ENCODE measurements at places on chromosomes 4 and X.
A peak's percentile ranks its signal among the peaks of the same experiment; 100 is the strongest.

DNA sequence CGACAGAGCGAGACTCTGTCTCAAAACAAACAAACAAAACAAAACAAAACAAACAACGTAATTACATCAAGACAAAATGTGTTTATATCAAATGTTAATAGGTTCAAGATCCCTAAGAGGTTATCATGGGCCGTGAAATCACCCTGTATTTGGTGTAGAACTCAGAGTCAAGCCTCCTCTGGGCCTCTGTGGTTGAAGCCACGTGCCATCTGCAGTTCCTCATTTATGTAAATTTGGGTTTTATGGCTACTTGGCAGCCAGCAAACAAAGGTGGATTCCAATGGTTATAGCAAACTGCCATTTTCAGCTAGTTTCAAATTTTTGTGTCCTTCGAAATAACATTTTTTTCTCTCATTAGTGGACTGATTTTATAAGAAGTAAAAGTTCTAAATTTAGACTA, 16.4 kb downstream of the NSDHL start:
- DNase-seq: no peak

DNA sequence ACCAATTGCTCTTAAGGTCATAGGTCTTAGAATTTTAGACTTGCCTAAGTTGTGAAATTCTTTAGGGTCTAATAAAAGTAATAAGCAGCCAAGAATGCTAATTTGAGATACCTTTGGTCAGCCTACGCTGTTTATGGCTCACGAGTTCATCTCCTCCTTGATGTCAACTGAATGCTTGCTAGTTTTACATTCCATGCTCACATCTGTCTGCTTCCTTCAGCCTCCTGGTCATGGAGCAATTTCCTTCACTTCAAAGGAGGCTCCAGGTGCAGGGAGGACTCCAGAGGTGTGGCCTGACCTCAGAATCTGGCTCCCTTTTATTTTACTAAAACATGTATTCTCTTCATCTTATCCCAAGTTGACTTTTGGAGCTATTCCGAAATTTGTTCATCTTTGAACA, 23.3 kb upstream of the LNX1 start:
- DNase-seq: no peak

- DNase-seq: peak; percentile 92
Observed at GRCh38 chrX:18674788-18675735, 3.2 kb upstream of the RS1 start.

DNA sequence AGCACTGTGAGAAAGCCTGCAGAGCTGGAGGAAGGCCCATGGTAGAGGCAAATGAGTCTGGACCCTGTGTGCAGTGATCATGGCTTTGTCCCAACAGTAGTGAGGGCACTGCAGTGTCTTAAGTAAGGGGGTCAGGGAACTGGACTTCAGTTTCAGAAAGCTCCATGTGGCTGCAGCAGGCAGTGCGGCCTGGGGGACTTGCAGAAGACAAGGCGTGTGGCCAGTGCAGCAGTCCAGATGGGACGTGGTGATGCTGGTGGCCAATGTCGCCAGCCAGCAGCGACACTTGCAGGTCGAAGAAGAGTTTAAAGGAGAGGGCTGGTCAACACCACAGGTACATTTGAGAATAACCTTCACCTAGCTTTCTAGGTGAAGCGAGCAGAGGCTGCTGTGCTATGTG, 113.4 kb downstream of the ZNF827 start:
- no peak for DNase-seq

DNA sequence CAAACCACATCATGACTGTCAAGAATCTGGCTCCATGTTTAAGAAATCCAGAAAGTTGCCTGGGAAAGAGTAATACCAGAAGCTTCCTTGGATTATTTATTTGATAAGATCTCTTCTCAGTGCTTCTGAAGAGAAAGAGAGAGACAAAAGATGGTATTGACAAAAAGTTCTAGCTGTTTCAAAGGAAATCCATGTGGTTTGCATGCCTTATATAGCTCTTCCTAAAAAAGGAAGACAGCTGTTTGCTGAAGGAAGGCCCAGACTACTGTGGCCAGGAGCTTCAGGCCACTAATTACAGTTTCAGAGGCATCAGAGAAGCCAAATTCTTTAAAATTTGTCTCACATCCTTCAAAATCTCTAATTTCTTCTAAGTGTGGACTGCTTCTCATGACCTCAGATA, 565.2 kb upstream of the SLIT2 start:
- no peak for DNase-seq

- peak; percentile 96 for DNase-seq
Observed at GRCh38 chr4:184472614-184473498, 1.5 kb downstream of the IRF2 start.

Data from mesenteric fat pad (tissue), 1 donor.